ENCODE measurements at places on chromosomes 4 and X.

GRCh38 chr4:120348521-120348920, 281.9 kb upstream of the MAD2L1 start:
- DNase-seq, result no peak

GRCh38 chr4:163495900-163496299, 1.4 kb downstream of the TMA16 start:
- peak; percentile 49 for DNase-seq

GRCh38 chrX:72130156-72130761, 1.5 kb downstream of the RTL5 start:
- DNase-seq, result no peak

DNA sequence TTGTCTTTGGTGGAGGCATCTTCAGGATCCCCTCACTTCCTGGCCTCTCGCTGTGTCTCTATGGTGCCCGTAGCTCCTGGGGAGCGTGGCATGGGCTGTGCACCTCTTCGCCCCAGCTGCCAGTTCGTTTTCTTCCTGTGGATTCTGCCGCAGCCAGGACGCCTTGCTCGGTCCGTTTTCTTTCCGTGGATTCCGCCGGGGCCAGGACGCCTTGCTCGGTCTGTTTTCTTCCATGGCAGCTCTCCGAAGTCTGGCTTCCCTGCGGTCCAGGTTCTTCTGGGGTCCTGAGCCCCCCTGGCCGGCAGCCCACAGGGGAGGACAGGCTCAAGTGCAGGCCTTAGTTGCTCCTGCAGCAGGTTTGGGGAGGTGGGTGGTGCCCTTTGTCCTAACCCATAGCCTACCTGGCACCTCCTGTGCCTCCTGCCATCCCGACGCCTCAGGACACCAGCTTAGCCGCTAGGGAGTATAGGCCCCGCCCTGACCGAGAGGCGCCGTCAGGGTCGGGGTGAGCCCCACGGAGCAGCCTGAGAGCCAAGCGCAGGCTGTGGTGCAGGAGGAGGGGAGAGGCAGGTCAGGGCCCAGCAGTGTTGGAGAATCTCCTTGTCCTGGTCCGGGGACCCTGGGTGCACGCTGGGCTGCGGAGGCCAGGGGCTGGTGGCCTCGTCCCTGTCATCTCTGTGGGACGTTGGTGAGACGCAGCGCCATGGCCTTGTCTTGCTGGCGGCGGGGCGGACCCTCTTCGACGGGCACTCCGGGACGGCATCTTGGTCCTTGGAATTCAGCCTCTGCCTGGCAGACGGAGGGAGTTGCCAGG, 27.1 kb downstream of the UVSSA start:
- DNase-seq, result no peak
